ENCODE measurements at places on chromosomes 2 and 18. TPM values are rescaled to one million over a fixed set of nuclear protein-coding genes. Genes with fewer than 3 reads are reported as not detected.

BCL2 gene
- 141 TPM for total RNA-seq

PROKR1 gene
- total RNA-seq: 0.05 TPM

TNFRSF11A gene
- 25.6 TPM for total RNA-seq

MYO3B gene
- total RNA-seq: 0.78 TPM

FABP1 gene
- total RNA-seq: not detected

CREG2 gene
- 0.24 TPM for total RNA-seq

SERPINB11 gene
- not detected for total RNA-seq

DLX2 gene
- not detected for total RNA-seq

APOB gene
- total RNA-seq: not detected

HOXD8 gene
- not detected for total RNA-seq

TDRD15 gene
- total RNA-seq: not detected

PHLPP1 gene
- total RNA-seq: 8.1 TPM

PFN4 gene
- 0.29 TPM for total RNA-seq

CD207 gene
- total RNA-seq: not detected

XDH gene
- 0.15 TPM for total RNA-seq

MPP4 gene
- 0.15 TPM for total RNA-seq

STRADB gene
- total RNA-seq: 14.6 TPM

GALNT1 gene
- total RNA-seq: 51.7 TPM

LRATD1 gene
- total RNA-seq: not detected

KCNG2 gene
- total RNA-seq: not detected

TMEM169 gene
- total RNA-seq: 2.1 TPM

SERPINB10 gene
- total RNA-seq: not detected

INHA gene
- total RNA-seq: not detected

MEIS1 gene
- total RNA-seq: not detected

ANKRD30B gene
- not detected for total RNA-seq

REG3G gene
- total RNA-seq: not detected

MIB1 gene
- total RNA-seq: 23.0 TPM

SERPINB8 gene
- 20.6 TPM for total RNA-seq

ALS2 gene
- 11.2 TPM for total RNA-seq

MC2R gene
- not detected for total RNA-seq

MSTN gene
- total RNA-seq: 0.07 TPM

UGT1A4 gene
- total RNA-seq: not detected

ATOH8 gene
- 2.1 TPM for total RNA-seq

SCYGR4 gene
- total RNA-seq: not detected

LYPD6 gene
- total RNA-seq: not detected

CFC1 gene
- not detected for total RNA-seq

MYCN gene
- not detected for total RNA-seq

Data from T-helper 1 cell treated with Interleukin-12 subunit alpha and Interleukin-12 subunit beta and Interleukin-4 antibody, amounts not matched to agents 30 ng/mL and 1 ng/mL, for 36 hours (primary cell).